Uterus (tissue), 4 donors: ENCODE measurements at places on chromosomes 5 and 9. TPM values are rescaled to one million over a fixed set of nuclear protein-coding genes. Genes with fewer than 3 reads are reported as not detected.

Gene FIBCD1
- not detected for total RNA-seq

Gene TMEM174
- total RNA-seq, result not detected

Gene WDR31
- total RNA-seq, result 3.6 TPM

Gene MTX3
- total RNA-seq, result 13.2 TPM

Gene SPINK5
- not detected for total RNA-seq

Gene PCDHA3
- total RNA-seq, result 2.4 TPM

Gene KIAA1958
- 4.6 TPM for total RNA-seq

Gene SPINK6
- total RNA-seq, result not detected

Gene KIF4B
- 0.07 TPM for total RNA-seq

Gene SH2D3C
- total RNA-seq, result 22.9 TPM

Gene DRD1
- not detected for total RNA-seq

Gene SH3GL2
- not detected for total RNA-seq

Gene FOXD4L4
- 0.35 TPM for total RNA-seq

Gene DAB2IP
- total RNA-seq, result 22.0 TPM

Gene IL5
- not detected for total RNA-seq

- DNase-seq, result no peak
Measured at GRCh38 chr5:154779105-154779504, 23.9 kb downstream of the LARP1 start.

- no peak for DNase-seq
Measured at GRCh38 chr5:87526131-87526530, 113.4 kb upstream of the CCNH start.

GRCh38 chr5:147949711-147950573 lies 43.6 kb upstream of the C5orf46 start:
- no peak for DNase-seq

DNA sequence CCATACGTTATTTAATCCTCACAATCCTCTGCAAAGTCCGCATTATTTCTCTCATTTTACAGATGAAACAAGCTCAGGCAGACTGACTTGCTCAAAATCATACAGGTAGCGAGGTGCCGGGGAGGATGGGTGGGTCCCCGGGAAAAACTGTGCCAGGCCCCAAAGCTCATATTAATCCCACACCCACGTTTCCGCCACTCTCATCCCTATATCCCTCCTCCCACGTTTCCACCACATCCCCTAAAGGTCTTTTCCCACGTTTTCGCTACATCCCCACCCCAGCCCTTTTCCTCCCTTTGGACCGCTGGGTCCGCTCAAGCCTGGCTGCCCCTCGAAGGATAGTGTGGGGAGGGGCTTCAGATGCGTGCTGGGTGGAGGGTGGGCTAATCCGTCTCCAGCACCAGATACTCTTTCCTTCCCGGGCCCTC lies 434 bp upstream of the FSD1L start:
- no peak for DNase-seq

DNA sequence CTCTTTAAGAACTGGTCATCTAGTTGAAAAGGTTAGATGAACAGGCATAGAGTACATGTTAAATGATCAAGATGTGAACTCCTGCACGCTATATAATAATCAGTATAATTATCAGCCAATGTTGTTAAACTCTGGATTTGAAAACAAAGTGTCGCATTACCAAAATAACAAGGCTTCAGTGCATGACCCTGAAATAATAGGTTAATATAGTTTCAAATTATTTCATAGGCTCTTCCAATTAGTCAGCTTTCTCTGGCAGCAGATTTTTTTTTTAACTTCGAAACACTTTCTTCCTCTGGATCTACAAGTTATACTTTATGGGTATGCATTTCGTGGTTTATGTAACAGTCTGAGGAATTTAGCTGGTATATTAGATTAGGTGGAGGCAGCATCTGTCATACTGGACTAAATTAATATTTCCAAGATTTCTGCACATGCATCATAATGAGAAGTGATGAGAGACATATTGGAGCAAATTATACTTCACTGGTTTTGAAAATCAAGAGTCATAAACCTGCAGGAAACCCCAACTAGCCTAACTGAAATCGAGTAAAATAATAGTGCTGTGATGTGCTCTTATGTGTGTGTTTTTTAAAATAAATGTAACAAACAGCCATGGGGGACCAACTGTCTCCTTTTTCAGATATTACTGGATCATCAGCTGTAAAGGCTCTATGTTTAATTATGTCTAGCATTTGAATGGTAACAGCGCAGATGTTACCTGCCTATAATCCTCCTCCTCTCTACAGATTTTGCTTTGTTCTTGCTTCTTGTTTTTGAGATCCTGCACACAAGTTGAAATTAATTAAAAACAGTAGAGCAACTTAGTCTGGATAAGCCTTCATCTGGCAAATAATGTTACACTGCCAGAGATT lies 85.9 kb upstream of the CKMT2 start:
- no peak for DNase-seq

GRCh38 chr5:76210946-76211345 lies 127.8 kb downstream of the SV2C start:
- no peak for DNase-seq

DNA sequence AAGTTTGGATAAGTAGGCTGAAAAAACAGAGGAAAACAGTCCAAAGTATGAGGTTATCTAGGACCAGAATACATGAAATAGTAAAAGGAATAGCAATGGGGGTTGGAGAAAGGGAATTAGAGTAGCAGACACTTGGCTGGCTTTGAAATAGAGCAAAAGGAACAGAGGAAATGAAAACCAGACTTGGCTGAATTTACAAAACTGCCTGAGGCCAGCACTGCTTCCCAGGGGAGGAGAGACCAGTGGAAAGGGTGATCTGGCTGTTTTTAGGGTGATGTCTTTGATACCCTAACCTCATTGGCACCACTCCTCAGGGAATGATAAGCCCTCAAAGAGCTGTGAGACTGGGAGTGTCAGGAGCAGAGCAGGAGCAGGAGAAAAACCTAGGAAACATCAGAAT lies 413.4 kb upstream of the SLC30A5 start:
- no peak for DNase-seq

DNA sequence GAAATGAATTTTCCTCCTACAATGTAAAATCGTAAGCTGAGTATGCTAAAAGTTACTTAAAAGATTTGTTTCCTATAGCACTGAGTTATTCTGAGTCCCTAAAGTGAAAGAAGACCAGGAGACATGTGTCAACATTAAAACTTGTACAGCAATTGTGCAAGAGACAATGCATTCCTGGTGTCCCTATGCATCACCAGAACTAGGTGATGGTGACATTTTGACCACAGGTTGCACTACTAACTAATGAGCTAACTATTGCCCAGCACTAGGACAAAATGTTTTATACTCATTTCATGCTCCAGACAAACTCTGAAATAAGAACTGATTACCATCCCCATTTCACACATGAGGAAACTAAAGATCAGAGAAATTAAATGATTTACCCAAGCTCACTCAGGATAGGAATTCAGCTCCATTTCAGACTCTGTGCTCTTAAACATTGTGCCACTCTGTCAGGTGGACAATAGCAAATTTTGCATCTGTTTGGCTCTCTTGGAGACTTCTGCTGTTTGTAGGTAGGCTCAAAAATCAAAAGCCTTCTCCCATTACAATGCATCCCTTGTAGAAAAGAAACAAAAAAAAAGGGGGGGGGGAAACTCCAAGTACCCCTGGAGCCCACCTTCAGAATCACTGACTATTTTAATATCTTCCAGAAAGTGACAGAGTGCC lies 269.2 kb downstream of the ACTL7B start:
- DNase-seq, result no peak

DNA sequence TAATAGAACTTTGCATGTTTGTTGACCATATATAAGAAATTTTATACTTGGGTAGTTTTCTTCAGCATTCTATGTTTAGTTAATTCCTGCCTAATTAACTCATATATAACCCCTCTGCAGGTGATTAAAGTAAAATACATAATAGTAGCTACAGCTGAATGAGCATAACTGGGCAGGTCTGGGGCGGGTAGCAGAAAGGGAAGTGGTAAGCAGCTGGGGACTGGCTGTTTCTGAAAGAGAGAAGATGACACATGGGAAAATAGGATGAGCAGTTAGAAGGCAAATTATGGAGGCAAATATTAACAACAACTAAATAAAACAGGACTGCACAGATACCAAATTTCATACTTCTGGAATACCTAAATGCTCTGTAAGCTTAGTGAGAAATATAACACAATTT lies 128.1 kb downstream of the CPLANE1 start:
- no peak for DNase-seq

GRCh38 chr5:139131921-139132432 lies 66.2 kb downstream of the SIL1 start:
- DNase-seq, result no peak

GRCh38 chr9:86649913-86650312 lies 295.7 kb upstream of the TUT7 start:
- no peak for DNase-seq

DNA sequence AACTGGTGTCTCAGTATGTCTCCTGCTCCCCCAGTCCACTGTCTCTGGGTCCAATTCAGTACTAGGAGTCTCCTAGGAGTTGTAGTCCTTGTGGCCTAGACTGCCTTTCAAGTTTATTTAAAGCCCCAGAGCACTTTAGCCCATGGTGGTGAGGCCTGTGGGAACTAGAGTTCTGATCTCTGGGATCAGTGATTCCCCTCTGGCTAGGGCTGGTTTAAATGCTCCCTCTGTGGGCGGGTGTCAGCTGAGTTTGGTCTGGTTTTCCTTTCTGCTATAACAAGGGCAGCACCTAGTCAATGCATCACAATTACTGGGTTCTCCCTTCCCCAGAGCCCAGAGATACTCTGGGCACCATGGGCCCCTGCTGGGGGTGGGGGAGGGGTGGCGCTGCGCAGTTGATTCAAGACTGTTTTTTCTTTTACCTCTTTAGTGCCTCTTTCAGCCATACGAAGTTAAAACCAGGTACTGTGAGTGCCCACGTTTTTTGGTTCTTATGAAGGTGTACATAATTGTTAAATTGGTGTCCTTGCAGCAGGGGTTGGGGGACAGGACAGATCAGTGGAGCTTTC lies 9.3 kb upstream of the SLC36A3 start:
- DNase-seq, result no peak

DNA sequence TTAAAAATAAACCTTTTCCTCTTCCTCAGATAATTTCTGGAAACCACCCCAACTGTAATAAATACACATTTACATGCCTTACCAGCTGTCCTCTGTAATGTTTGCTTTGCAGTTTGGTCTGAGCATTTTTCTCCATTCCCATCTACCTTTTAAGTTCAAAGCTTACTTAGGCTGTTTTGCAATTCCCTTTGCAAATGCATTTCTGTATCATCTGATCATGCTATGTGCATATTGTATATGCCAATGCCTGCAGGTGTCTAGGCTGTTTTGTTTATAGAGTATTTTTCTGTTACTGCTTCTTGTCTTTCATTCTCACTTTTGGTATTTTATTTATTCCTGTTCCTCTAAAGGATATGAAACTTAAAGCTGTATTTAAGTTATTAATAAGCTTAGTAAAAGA lies 86.3 kb downstream of the SLC44A1 start:
- no peak for DNase-seq

- peak; percentile 57 for DNase-seq
Measured at GRCh38 chr9:21995006-21995665, 545 bp downstream of the CDKN2B-AS1 start.

- DNase-seq, result peak; percentile 28
Measured at GRCh38 chr5:143023411-143024096, 253.4 kb downstream of the ARHGAP26 start.

DNA sequence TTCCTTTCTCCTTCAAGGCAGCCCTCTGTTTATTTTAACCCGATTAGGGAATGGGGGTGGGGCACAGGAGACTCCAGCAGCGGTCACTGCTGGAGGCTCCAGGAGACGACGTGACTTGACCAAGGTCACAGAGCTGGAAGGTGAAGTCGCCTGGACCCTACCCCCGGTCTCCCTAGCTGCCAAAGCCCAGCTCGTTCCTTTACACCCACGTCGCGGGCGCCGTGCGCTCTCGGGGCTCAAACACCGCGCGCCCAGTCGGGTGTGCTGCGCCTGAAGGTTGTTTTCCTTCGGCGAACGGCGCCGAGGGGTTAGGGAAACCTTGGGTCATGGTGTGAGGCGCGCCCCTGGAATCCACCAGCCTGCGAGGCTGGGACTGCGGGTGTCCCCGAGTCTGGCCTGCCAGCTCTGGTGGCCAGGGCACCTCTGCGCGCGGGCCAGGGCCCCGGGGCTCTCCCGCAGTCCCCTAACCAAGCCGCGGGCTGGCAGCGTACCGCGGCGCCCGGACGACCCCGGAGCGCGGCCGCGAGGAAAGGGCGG lies 747 bp upstream of the UNC5A start:
- no peak for DNase-seq

DNA sequence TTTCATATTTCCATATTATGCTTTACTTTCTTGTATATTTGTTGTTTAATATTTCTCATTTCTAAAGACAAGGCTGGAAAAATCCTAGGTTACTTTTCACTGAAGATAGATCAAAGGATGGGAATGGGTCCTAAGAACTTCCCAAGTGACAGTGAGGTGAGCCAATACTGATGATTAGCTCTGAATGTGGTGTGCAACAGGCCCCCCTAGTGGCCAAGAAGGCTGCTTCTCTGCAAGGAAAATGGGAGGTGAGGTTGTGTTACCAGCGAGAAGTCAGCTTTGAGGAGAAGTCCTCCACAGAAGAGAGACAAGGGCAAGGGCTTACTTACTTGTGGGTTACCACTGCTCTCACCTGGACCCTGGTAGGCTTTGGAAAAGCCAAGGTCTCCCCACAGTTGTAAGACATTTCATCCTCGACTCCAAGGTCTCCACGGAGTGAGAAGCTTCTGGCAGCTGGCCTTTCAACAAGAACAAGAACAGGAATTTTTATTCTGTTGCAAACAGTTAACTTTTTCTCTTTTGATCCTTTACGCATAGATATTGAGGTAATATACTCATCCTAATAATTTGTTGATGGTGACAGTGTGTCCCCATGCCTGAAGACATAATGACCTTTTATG lies 69.9 kb downstream of the MAMDC2 start:
- DNase-seq, result peak; percentile 59

DNA sequence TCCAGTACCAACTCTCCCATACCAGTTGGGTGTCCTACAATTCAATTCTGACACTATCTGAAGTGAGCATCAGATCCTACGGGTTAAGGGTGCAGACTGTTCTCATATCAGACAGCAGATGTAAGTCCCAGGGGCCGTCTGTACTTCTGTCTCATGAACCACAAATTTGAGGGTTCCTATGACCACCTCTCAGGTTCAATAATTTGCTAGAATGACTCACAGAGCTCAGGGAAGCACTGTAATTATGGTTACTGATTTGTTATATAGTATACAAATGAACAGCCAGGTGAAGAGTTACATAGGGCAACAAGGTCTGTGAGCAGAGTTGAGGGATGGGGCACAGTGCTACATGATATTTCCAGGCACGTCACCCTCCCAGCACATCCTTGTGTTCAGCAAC lies 499.1 kb downstream of the DMAC1 start:
- DNase-seq, result no peak

GRCh38 chr5:118919016-118919415 lies 69.3 kb downstream of the DTWD2 start:
- no peak for DNase-seq

DNA sequence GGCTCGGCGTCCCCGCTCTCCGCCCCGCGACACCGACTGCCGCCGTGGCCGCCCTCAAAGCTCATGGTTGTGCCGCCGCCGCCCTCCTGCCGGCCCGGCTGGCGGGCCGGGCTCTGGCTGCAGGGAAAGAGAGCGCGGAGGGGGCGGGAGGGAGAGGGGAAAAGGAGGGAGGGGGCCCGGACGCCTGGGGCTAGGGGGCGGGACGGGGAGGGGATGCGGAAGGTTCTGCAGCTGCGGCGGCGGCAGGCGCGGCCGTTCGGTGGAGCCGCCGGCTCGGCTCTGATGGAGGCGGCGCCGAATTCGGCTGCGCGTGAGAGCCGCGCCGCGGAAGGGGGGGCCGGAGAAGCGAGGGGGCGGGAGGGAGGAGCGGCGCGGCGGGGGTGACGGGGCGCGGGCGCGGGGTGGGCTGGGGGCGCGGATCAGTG lies at the start of gene MARCHF11:
MARCHF11 (minus strand) TSS at position 281 of the 425 bp plus-strand sequence; CDS start at position 65, 216 bp downstream.
- DNase-seq, result no peak

GRCh38 chr9:121561385-121562222 lies 62.0 kb upstream of the GGTA1 start:
- no peak for DNase-seq
